ENCODE measurements at places on chromosomes 2 and 18.

- no peak for DNase-seq
Measured at GRCh38 chr2:138930571-138930970, 150.4 kb upstream of the NXPH2 start.

DNA sequence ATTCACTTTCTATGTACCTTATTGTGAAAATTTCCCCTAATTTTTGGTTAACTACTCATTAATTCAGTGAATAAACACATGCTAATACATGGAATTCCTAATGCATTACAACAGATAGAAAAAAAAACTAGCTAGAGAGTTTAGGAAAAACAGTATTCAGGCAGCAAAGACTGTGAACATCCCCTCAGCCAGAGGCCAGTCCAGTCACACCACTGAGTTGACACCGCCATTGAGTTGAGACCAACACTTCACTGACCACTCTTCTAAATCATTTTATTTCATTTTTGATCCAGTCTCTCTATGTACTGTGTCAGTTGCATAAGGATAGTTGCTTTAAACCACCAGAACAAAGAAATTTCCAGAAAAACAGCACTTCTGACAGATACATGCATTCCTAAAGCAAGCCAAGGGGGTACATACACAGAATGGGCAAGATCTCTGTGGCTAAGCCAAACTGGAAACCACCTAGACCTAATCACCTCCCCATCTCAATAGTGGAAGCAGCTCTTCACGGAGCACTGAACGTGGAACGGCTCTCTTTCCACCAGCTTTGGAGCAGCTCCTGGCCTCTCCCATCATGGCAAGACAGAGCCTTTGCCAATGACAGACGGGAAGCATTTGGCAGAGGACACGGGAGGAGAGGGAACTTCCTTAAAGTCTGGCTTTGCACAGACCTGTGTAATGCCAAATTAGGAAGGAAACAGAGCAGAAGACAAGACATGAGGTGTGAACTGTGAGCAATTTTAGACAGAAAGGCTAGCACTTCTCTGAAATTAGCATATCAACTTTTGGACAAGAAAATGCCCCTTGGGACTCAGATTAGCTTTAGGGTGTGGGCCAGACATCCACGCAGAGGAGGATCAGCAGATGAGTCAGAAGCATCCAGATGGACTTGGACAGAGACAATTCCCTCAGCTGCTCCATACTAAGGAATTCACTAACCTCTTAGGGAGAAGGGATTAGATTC is 36.4 kb downstream of the CACNB4 start:
- DNase-seq = no peak

- DNase-seq = no peak
Measured at GRCh38 chr2:59968441-59968840, 585.0 kb downstream of the BCL11A start.

DNA sequence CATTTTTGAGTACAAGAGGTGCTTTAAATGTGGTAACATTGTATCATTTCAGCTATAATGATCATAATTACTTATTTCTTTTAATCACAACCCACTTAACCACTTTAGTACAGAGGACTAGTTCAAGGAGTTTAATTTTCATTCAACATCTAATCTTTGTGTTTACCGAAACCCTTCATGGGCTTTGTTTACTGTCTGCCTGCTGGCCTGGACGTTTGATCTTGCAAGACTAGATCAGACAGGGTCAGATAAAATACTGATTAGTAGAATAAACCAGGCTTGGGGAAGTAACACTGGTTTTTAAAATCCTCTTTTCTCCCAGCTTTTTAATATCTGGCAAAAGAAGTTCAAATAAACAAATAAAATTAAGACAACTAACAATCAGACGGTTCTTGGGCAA is 93.6 kb downstream of the SATB2 start:
- no peak for DNase-seq

- DNase-seq = no peak
Measured at GRCh38 chr2:233400341-233400740, 46.0 kb downstream of the DGKD start.

- DNase-seq = no peak
Measured at GRCh38 chr2:133247631-133248030, 320.6 kb downstream of the NCKAP5 start.

DNA sequence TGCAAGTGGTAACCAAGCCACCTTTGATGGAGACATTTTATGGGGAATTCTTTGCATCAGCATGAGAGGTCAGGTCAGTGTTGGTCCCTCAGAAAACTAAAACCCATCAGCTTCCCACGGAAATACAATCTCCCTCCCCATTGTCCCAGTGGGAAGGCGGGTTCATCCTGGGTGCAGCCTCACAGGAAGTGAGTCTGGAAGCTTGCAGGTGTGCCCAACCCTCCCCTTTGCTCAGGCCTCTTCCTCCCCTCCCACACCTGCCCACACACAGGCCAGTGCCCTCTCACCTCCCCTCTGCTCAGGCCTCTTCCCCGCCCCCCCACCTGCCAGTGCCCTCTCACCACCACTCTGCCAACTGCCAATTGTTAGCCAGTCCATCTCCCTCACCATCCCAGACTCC is 166.8 kb upstream of the RAB6C start:
- DNase-seq = no peak

DNA sequence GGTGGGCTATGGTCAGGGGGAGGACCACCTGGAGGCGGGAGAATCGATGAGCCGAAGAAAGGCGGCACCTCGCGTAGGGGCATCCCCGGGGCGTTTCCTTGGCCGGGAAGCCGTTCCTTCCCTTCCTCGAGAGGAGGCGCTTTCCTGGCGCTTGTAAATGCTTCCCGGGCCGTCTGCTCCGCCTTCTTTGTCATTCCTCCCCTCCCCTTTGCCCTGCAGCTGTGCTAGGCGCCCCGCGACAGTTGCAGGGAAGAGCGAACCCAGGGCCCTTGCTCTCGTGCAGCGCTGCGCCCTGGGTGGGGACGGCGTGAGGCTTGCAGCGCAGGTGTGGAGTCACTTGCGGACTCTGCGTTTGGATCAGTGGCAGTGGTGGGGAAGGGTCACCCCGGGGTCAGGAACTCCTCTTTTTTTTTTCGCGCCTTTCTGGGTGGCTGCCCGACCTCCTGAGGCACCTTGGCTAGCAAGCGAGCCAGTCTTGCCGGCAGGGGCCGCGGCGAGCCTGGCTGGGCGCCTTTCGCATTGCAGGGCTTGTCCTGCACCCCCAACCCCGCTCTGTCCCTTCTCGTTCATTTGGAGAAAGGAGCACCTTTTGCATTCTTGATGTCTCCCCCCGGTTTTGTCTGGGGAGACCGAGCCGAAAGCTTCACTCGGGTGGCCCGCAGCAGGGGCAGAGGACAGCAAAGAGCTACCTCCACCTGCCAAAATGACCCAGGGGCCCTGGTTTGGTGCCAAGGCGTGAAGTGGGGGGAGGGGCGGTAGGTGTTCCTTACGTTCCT is 858 bp downstream of the KCNS3 start:
- DNase-seq = no peak

GRCh38 chr2:106868275-106868674 is 17.7 kb downstream of the ST6GAL2 start:
- no peak for DNase-seq

- DNase-seq = no peak
Measured at GRCh38 chr2:191174442-191174841, 23.6 kb upstream of the STAT4 start.

- DNase-seq = peak; percentile 24
Measured at GRCh38 chr2:217993817-217994463, 8.9 kb downstream of the TNS1 start.

- no peak for DNase-seq
Measured at GRCh38 chr2:148599109-148599991, 45.2 kb upstream of the EPC2 start.

DNA sequence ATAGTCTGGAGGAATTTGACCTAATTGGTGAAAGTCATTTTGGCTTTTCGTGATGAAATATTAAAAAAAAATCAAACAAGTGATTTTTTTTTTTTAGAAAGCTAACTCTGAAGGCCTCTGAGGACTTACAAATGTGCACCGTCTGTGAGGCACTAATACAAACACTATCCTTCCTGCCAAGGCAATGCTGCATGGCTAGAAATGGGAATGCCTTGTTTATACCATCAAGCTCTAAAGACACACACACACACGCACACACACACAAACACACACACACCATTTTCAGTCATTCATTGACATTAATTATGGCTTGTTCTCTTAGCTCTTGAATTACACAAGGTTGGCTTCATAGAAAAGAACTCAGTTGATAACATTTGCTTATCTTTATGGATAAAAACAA is 1242.0 kb upstream of the ACVR2A start:
- no peak for DNase-seq

DNA sequence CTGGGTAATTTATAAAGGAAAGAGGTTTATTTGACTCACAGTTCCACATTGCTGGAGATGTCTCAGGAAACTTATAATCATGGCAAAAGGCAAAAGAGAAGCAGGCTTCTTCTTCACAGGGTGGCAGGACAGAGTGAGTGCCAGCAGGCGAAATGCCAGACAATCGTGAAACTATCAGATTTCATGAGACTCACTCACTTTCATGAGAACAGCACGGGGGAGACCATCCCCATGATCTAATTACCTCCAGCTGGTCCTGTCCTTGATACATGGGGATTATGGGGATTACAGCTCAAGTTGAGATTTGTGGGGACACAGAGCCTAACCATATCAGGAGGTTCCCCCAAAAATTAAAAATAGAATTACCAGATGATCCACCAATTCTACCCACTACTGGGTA is 675.5 kb upstream of the SLC8A1 start:
- no peak for DNase-seq

- DNase-seq = no peak
Measured at GRCh38 chr2:191620144-191620543, 57.8 kb upstream of the NABP1 start.

- no peak for DNase-seq
Measured at GRCh38 chr2:232896720-232897597, 26.9 kb downstream of the SNORC start.

GRCh38 chr2:24482251-24482971 is 8.6 kb upstream of the NCOA1 start:
- DNase-seq = no peak

GRCh38 chr2:189574793-189575475 is 5.7 kb downstream of the SLC40A1 start:
- no peak for DNase-seq

DNA sequence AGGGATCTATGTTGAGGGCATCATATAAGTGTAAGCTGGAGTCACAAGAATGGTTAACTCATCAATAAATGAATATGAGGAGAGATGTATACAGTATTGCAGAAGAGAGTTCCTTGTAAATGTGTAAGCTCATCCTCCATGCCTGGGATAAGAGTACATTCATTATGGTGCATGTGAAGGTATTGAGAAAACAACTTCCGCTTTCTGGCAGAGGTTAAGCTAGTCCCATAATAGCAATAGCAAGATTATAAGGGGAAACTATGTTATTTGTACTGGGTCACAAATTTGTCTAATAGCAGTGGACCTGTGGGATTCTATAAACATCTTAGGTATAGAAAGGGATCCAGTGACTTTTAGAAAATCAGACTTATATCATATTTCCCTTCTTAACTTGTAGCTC is 44.1 kb downstream of the SCN2A start:
- DNase-seq = no peak

GRCh38 chr18:21747764-21748693 is 7.4 kb downstream of the MIB1 start:
- no peak for DNase-seq

DNA sequence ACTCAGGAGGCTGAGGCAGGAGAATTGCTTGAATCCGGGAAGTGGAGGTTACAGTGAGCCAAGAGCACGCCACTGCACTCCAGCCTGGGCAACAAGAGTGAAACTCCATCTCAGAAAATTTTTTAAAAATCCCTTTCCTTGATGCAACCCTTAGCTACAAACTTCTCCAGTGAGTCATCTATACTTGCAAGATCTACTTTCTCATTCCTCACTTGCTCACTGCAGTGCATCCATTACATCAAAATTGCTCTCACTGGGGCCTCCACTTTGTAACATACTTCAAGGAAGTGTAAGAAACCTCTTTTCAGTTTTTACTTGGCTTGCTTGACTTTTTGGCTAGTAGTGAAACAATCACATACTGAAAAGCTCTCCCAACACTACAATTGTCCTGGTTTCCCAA is 65.3 kb downstream of the REEP1 start:
- no peak for DNase-seq

- peak; percentile 57 for DNase-seq
Measured at GRCh38 chr2:85390941-85391669, 19.1 kb downstream of the CAPG start.

- DNase-seq = no peak
Measured at GRCh38 chr2:197349699-197350098, 39.1 kb upstream of the ANKRD44 start.

- no peak for DNase-seq
Measured at GRCh38 chr2:156935616-156936015, 321.9 kb upstream of the GALNT5 start.

- no peak for DNase-seq
Measured at GRCh38 chr2:224429441-224429810, 27.5 kb upstream of the FAM124B start.

GRCh38 chr2:143903172-143903856 is 616.6 kb downstream of the ZEB2 start:
- no peak for DNase-seq

DNA sequence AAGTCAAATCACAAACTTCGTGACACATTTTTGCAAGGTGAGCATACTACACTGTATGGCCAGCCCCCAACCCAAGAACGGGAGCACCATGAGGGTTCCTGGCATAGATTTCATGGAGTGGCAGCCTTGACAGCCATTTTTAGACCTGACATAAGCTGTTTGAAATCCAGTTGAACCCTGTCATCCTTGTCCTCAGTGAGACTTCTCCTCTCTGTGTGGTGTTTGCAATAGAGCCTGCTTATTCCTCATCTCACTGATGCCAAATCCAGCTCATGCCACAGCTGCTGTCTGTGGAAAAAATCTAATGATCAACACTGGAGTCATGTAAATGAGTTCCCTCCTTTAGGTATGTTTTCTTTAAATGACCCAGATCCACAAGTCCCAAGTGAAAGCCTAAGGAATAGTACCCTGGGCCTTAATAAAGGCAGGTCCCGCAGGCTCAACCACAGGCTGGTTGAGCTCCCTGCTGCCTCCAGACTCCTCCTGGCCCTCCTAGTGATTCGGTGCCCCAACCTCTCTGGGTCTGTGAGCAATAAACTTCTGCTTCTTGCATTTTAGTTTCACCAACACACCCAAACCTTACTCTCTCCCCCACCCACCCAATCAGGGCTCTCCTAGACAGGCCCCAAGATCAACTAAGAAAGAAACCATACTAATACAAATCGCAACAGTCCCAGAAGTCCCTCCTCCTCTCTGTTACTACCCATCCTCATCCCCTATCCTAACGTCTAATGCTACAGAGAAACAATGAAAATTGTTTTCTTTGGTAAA is 8.4 kb upstream of the CREG2 start:
- no peak for DNase-seq

DNA sequence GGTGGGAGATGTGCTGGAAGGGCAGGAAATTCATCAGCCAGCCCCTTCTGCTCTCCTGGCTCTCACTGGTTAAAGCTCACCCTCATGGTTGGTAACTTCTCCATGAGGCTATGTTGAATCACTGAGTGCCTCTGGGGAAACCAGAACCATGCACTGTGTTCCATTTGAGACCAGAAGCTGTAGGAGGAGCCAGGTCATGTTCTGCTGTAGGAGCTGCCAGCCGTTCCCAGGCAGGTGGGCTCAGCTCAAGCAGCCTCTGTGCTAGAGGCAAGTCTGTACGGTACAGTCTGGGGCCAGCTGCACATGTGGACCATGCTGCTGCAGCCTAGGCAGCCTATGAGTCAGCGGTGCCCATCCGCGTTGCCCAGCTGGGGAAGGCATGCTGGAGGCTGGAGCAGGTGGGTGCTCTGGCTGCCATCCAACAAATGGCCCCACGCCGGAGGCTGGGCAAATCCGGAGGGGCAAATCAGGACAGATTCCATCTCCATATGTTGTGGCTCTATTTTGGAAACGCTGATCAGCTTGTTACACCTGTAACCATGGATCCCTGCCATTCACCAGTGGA is 22.0 kb upstream of the KCNF1 start:
- no peak for DNase-seq
